ENCODE measurements at places on chromosomes 6 and 20. TPM values are rescaled to one million over a fixed set of nuclear protein-coding genes. Genes with fewer than 3 reads are reported as not detected.

Gene HLA-DRA
- not detected for total RNA-seq

Gene TMEM200A
- 0.03 TPM for total RNA-seq

Gene MCCD1
- total RNA-seq = not detected

Gene IL17A
- total RNA-seq = not detected

Gene DYNLT2
- total RNA-seq = 0.62 TPM

Gene HCRTR2
- not detected for total RNA-seq

Gene PHACTR1
- total RNA-seq = not detected

Gene TBCC
- total RNA-seq = 18.8 TPM

Gene PPP1R16B
- 0.12 TPM for total RNA-seq

Gene ZNF831
- not detected for total RNA-seq

Gene UBE2C
- 232 TPM for total RNA-seq

Gene BNIP5
- total RNA-seq = not detected

Gene RIPPLY2
- 0.46 TPM for total RNA-seq

Gene GGT7
- 7.5 TPM for total RNA-seq

Gene OR2B6
- 0.15 TPM for total RNA-seq

Gene PLG
- not detected for total RNA-seq

Gene PNRC1
- 23.9 TPM for total RNA-seq

Gene AVP
- total RNA-seq = not detected

Gene MOG
- not detected for total RNA-seq

Gene ATP6V1G2
- total RNA-seq = 0.64 TPM

Gene EPB41L1
- 70.8 TPM for total RNA-seq

Gene LRFN2
- total RNA-seq = not detected

Gene GSTA2
- 0.07 TPM for total RNA-seq

Gene MYCT1
- 0.03 TPM for total RNA-seq

Gene TRIM40
- total RNA-seq = not detected

Gene OR12D3
- total RNA-seq = not detected

Gene ARFRP1
- total RNA-seq = 43.6 TPM

Gene LRRC1
- 5.1 TPM for total RNA-seq

Gene SRMS
- total RNA-seq = not detected

Gene CUL7
- total RNA-seq = 6.8 TPM

Gene CCN6
- total RNA-seq = not detected

Gene BHLHE23
- total RNA-seq = not detected

Gene HLA-DMB
- total RNA-seq = 2.5 TPM

Gene NELFCD
- 46.2 TPM for total RNA-seq

Gene HAO1
- total RNA-seq = not detected

Gene MED23
- 7.1 TPM for total RNA-seq

Gene SCUBE3
- total RNA-seq = 0.03 TPM

Gene SMOC2
- total RNA-seq = not detected

Gene UST
- 3.3 TPM for total RNA-seq

Gene EIF6
- total RNA-seq = 422 TPM

Gene HLA-DQA1
- total RNA-seq = not detected

Gene PCK1
- 0.09 TPM for total RNA-seq

Gene NAPB
- 3.2 TPM for total RNA-seq

Measured in A549 treated with CORT108297 at 1 μM for 4 hours (cell line).